ENCODE measurements at places on chromosomes 2 and 18.

GRCh38 chr2:109204412-109204811 lies 75.4 kb downstream of the SH3RF3 start:
- no peak for DNase-seq

GRCh38 chr2:11129598-11130449 lies 25.4 kb upstream of the SLC66A3 start:
- DNase-seq: peak; percentile 76

- no peak for DNase-seq
Measured at GRCh38 chr2:64114063-64114911, 29.9 kb downstream of the PELI1 start.

GRCh38 chr2:150963336-150963735 lies 298.3 kb downstream of the RBM43 start:
- no peak for DNase-seq

GRCh38 chr18:6876641-6877041 lies 147.1 kb downstream of the ARHGAP28 start:
- DNase-seq: no peak

- DNase-seq: no peak
Measured at GRCh38 chr18:22185771-22186386, 16.5 kb downstream of the GATA6 start.

DNA sequence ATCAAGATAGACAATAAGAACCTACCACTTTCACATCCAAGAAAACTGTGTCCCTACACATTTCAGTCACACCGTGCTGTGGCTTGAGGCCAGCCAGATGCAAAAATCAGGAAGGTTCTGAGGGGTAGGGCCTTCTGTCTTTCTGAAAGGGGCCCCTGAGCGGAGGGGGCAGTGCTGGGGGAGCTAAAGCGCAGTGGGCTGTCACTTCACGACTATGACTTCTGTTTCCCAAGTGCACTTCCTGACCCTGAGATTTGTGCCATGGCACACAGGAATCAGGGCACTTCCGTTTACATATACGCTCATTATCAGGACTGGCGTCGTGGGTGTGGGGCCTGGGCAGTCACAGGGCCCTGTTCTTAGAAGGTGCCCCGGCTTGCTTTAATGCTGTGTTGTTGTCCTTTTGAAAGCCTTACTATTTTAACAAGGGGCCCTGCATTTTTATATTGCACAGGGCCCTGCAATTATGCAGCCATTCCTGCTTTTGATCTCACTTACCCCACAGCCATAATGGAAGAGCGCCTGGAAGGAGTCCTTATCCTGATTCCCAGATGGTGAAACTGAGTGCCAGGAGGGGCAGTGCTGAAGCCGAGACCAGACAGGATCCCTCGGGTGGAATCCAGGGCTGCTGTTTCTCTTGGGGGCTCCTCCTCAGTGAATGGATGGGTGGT lies 620 bp downstream of the NGEF start:
- DNase-seq: no peak

DNA sequence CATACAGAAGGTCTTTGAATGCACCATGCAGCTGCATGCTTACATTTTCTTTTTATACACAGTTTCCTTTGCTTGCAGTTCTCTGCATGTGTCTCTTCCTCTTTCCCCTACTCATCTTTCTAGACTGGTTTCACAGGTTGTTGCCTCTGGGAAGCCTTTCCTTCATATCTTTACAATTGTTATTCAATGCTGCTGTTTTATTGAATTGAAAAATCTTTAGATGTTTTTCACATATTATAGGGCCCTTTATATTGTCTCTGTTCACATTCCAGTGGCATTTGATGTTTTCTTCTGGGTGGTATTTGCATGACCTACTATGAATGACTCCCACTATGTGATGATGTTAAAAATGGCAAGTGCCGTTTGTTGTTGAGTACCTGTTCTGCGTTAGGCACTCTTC lies 91.1 kb downstream of the DIS3L2 start:
- no peak for DNase-seq

- DNase-seq: no peak
Measured at GRCh38 chr18:26002375-26002910, 88.0 kb downstream of the SS18 start.

DNA sequence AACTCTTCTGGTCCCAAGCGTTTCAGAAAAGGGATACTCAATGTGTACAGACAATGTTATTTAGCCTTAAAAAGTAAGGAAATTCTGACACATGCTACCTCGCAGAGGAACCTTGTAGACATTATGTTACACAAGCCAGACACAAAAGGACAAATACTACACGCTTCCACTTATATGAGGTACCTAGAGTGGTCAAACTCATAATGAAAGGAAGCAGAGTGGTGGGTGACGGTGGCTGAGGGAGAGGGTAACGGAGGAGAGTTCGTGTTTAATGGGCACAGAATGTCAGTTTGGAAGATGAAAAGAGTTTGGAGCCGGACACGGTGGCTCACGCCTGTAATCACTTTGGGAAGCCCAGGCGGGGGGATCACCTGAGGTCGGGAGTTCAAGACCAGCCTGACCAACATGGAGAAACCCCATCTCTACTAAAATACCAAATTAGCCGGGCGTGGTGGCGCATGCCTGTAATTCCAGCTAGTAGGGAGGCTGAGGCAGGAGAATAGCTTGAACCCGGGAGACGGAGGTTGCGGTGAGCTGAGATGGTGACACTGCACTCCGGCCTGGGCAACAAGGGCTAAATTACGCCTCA lies 1.4 kb downstream of the MCM6 start:
- no peak for DNase-seq
